GM04504 (cell line): ENCODE measurements at places on chromosomes 2 and 18.
A peak's percentile ranks its signal among the peaks of the same experiment; 100 is the strongest.

DNA sequence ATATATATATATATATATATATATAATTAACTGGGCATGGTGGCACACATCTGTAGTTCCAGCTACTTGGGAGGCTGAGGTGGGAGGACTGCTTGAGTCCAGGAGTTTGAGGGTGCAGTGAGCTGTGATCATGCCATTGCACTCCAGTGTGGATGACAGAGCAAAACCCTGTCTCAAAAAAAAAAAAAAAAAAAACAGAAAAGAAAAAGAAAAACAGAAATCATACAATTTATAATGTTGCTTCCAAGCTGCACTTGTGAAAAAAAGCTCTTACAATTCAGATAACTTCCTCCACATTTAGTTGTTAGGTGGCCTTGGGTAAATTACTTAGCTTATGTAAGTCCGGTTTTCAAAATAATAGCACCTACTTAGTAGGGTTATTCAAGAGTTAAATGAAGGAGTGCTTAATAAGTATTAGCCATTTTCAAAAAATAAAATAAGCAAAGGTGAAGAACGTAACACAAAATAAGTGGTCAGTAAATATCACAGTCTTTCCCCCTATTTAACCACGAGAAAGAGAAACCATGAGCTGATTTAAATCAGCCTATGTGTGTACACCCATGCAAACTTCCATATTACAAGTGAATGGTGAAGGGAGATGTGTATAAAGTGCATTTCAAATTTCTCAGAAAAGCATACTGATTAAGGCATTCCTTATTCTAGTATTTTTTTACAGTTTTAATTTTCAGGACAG lies 2.3 kb downstream of the WIPF1 start:
- DNase-seq: no peak

DNA sequence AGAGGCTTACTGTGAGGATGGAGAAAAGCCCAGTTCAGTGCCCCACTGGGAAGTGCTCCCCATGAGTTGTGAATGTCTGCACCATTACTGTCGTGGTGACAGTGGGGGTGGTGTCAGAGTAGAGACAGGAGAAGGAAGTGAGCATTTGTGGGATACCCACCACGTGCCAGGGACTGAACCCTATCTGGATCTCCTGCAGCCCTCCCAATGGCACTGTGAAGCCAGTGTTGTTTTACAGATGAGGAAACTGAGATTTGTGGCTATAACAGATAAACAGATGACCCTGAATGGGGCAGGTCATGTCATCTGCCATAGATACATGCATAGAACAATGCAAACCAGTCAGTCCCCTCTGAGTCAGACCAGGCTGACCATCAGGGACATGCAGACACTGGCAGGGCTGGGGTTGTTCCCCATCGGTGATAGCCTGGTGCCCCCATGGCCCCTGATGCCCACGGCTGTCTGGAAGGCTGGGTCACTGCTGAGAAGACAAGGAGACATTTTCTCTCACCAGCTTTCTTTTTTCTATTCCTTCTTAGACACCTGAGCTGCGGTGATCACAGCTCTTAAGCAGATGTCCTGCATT lies 60.8 kb downstream of the EMILIN2 start:
- no peak for DNase-seq

- no peak for DNase-seq
Observed at GRCh38 chr18:31386741-31387140, 10.2 kb downstream of the DSG4 start.

GRCh38 chr18:31774477-31774785 lies 13.8 kb upstream of the SLC25A52 start:
- no peak for DNase-seq

DNA sequence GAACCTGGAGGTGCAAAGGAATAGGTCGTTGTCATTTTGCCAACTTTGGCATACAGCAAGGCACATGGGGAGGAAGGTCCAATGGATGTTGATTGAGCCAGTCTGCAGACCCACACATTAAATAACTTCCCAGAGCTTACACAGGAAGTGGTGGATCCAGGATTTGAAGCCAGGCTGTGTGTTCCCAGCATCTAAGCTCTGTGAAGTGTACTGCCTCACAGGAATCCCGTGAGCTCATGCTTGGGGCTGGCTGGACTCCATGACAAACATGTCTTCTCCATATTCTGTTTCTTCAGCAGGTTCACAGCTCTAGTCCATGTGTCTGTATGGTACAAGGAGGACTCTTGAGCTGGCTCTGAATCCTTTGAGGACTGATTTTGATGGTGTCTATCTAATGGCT lies 63.9 kb downstream of the KLHL29 start:
- no peak for DNase-seq

- DNase-seq: no peak
Observed at GRCh38 chr18:78169174-78169864, 810.3 kb upstream of the SALL3 start.

DNA sequence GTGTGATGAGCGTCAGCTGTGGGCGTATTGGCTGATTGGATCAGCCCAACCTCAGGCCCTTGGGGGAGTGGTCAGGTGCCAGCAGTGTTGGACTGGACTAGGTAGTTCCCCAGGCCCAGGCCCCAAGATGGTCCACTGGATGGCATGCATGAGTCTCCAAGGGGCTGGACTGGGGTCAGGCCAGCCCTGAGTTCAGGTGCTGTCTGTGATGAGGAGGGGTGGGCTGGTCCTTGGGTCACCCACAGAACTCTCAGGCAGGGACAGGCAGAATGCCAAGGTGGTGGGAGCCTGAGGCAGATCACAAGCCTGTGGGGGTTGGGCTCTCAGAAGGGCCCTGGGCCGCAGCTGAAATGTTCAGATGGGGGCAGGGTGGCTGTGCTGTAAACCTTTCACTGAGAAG lies 59.5 kb upstream of the THUMPD2 start:
- DNase-seq: no peak

DNA sequence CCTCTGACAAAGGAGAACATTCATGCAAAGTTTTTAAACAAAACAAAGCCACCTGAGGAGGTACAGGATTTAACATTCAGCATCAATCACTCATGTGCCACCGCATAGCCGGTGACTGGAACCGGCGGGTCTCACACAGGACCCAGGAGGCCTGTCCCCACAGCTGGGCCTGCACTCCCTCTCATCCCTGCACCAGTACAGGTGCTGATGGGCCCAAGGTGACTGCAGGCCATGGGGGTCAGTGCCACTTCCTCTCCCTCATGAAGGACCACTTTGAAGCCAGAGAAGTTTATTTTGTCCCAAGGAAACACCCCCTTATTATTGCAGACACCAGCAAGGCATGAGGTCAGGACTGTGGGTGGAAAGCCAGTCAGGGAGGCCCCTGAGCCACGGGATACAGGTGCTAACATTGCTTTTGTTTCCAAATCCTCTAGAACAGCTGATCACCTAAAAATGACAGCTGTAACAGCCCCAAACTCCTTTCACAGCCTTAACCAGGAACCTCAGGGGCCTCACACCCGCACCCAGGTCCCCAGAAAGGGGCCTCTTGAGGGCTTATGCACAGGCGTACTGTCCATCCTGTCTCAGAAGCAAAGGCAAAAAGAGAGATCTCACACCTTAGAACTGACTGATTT lies 14.0 kb downstream of the PARD6G start:
- DNase-seq: no peak

DNA sequence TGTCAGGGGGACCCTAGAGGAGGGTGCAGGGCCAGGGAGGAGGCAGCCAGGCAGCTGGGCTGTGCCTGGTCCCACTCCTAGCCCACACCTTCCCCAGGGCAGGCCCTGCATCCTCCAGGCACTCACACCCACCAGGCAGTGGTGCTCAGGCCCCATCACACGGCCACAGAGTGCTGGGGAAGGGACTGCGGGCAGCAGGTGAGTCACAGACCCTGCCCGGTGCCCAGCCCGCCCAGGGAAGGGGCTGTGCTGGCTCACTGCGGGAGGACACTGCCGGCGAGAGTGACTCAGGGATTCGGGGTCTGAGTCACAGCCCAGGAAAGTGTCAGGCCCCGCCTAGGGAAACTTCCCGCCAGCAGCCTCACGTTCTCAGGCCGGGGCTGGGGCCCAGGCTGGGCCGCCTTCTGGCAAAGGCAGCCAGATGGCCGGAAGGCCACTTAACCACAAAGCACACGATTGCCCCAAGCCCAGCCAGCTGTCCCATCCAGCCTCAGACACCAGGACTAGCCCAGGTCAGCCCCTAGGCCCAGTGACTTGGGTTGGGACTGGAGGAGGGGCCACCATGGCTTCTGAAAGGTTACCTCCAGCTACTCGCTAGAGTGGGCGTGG lies 42.2 kb downstream of the BIN1 start:
- DNase-seq: peak; percentile 96

DNA sequence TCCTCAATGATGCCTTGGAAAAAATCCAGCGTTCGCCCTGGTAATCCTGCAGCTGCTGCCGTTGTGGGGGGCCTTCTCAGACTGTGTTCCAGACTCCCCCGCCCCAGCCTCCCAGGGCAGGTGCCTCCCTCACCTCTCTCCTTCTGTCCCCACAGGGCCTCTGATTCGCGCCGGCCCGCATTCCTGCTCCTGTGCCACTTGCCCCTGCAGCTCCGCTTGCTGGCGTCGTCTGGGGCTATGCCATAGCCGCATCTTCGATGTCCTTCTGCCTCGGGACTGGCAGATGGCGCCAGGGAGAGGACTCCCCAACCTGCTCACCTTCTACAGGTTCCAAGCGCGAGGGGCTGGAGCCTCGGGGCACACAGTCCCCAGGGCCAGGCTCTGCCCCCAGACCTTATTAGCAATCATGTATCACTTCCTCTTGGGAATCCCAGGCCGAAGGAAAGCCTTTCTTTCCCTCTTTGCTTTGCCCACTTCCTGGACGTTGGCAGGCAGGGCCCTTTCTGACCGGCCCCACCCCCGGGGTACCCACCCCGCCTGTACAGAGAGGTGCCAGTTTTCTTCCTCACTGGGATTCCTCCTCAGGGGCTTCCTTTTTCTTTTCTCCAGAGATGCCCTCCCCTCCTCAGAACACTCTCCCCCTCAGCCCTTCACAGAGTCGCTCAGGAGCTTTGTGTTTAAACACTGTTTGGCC lies 4.4 kb downstream of the SPATA3 start:
- DNase-seq: no peak

DNA sequence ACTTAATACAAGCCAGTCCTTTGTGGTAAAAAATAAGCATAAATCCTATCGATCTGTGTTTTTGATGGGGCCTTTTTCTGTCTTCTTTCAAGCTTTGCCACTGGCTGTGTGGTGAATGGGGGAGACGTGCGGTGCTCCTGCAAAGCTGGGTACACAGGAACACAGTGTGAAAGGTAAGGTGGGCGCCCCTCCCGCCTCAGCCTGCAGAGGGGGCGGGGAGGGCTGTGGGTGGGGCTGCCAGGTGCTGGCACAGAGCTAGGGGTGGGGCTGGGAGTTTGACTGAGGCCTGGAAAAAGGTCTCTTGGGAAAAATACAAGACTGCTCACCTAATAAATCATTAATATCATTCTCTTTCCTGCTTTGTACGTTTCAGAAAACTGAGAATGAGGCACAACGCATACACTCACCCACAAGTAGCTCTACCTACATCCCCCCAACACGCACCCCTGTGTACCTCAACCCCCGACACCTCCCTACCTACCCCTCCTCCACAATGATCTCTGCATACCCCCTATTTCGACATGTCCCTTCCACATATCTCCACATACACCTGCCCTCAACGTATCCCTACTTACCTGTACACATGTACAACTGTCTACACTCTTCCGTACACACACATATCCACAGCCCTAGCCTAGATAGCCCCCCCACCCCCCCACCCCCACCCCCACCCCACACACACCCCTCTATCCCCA lies 129.7 kb upstream of the TTC39C start:
- DNase-seq: no peak

- DNase-seq: no peak
Observed at GRCh38 chr2:189188115-189188805, 8.7 kb upstream of the COL5A2 start.

DNA sequence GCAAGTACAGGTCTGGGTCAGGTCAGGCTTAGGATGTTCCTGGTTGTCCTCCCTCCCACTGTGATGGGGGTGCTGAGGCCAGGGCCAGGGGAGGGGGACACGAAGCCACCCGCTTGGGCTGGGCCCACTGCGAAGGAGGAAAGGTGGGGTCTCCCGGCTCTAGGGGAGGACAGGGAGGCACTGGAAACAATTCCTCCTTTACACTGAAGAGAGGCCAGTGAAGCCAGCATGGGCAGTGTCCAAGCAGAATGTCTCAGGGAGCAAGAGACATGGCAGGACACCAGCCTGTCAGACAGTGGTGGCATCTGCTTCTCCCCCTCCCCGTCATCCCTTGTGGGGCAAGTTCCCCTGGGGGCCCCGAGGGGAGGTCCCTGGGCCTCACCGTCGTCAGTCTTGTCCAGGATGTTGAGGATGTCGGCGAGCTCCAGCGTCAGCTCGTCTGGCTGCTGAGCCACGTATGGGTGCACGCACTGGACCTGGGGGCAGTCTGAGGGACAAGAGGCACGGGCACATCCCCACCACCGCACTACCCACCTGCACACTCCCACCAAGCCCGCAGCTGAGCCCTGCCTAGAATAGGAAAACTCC lies 10.8 kb downstream of the SNORC start:
- DNase-seq: no peak

DNA sequence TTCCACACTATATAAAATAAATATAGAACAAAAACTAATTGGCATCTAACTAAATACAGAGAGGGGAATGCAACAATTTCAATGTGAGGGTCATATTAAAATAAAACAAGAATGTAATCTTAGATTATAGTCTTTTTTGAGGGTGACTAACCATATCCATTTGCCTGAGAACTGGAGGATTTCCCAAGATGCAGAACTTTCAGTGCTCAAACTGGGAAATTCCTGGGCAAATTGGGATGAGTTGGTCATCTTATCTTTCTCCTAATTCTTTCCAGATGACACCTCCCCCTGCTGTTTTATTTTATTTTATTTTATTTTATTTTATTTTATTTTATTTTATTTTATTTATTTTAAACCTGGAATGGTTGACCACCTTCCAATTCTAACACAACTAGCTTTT lies 846.2 kb downstream of the SLC4A3 start:
- peak; percentile 38 for DNase-seq

DNA sequence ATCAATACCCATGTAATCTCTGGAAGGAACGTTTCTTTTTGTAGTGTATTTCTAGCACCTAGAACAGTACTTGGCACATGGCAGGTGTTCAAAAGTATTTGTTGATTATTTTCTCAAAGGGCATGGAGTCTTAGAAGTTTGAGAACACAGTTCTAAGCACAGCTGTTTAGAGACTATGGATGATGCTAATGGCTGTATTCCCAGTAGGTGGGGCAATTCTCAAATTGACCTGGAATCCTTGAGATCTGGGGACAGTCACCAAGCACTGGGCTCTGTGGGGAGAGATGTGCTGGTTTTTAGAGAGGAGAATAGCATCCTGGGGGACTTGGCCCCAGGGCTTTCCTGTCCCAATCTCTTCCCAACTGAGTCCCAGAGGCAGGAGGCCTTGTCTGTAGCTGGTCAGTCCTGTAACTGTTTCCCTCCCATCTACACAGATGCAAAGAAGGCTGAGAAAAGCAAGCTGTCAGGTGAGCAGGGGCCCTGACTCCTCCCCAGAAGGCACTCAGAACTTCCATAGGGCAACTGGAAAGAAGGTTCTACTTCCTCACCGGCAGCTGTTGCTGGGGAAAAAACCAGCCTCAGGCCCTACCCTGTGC lies 17.5 kb upstream of the IL36G start:
- DNase-seq: no peak
